ENCODE measurements at places on chromosomes 16 and 17.
A peak's percentile ranks its signal among the peaks of the same experiment; 100 is the strongest.

DNA sequence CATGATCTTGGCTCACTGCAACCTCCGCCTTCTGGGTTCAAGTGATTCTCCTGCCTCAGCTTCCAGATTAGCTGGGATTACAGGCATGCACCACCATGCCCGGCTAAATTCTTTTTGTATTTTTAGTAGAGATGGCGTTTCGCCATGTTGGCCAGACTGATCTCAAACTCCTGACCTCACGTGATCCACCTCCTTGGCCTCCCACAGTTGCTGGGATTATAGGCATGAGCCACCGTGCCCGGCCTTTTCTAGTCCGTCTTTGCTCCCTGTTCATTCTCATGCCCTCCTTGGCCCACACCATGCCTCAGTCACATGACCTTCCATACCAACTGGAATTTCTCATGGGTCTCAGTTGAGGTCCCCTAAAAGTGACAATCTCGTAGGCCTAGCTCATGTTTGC is 86.9 kb downstream of the SNX29 start:
- DNase-seq = no peak

- peak; percentile 76 for DNase-seq
Observed at GRCh38 chr16:49701789-49702494, 154.0 kb downstream of the ZNF423 start.

GRCh38 chr17:1473841-1474240 is 17.8 kb upstream of the CRK start:
- no peak for DNase-seq

DNA sequence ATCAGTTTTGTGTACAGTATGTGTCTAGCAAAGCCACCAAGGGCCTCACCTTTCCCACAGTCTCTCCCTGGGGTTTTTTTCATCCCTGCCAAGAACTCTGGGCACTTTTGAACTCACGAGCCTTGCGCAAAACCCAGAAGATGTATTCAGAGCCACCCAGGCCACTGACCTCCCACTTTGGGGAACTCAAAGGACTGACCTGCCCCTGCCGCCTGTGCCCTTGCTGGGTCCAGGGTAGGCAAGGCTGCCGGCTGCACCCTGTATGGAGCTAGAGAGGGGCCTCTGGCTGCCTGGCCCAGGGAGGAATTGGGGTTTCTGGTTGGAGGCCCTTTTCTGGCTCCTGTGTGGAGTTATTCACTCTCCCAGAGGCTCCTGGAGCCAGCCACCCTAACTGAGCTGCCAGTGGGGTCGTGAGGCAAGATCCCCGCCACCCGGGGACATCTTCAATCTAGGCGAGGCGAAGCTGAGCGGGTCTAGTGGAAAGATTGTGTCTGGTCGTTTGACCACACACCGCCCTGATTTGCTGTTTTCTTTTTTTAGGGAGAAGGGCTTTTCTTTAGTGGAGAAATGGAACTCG is 1.9 kb downstream of the CDK5R1 start:
- no peak for DNase-seq

- no peak for DNase-seq
Observed at GRCh38 chr17:40491486-40491885, 9.9 kb downstream of the TNS4 start.

- DNase-seq = no peak
Observed at GRCh38 chr17:17950806-17951205, 21.4 kb downstream of the TOM1L2 start.

- DNase-seq = no peak
Observed at GRCh38 chr17:2700491-2701141, 10.9 kb downstream of the CLUH start.

GRCh38 chr16:75072239-75072947 is 44.2 kb downstream of the LDHD start:
- no peak for DNase-seq

DNA sequence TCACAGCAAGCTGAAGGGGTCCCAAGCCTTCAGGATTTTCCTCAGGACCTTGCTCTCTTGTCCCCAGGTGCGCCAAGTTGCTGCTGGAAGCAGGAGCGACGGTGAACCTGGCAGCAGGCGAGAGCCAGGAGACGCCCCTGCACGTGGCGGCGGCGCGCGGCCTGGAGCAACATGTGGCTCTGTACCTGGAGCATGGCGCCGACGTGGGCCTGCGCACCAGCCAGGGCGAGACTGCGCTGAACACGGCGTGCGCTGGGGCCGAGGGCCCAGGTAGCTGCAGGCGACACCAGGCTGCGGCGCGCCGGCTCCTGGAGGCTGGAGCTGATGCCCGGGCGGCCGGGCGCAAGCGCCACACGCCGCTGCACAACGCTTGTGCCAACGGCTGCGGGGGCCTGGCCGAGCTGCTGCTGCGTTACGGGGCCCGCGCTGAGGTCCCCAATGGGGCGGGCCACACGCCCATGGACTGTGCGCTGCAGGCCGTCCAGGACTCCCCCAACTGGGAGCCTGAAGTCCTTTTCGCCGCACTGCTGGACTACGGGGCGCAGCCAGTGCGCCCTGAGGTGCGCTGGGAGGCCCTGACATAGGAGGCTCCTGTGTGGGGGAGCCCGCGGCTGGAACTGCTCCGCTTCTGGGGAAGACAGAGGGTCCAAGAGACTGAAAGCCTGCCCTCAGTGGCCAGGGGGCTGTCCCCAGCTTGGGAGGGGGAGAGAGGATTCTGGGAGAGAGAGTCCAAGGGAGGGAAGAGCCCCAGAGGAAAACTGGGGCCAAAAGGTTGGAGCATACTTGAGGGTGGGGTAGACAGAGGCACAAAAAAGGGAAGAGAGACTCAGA is 6.4 kb downstream of the ASB16 start:
- DNase-seq = no peak

DNA sequence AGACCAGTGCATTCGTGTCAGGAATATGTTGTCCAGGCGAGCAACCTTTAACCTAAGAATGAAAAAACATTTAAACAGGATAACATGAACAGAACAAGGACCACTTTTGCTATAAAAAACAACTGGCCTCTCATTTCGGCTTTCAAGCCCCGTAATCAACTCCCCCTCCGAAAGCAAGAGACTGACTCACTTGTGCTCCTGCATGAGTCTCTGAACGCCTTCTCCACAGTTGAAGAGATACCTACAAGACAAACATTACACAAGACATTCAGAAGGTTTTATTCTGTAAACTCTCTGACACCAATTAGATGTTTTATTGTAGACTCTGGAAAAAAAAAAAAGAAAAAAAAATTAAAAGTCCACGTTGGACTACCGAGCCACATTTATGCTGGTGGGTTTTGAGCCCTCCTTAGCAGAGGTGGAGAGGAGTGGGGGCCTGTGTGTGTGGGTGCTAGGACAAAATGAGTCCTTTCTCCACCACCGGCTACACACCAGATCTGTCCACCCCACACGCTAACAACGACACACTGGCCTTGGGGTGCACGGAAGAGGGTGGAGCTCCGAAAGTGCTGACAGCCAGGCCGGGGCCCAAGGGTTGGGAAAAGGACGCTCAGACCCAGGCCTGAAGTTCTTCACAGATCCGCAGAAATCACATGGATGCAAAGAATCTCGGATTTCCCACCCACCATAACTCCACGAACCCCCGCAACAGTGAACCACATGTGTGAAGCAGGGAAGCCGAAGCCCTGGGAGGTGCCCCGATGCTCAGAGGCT is 759 bp downstream of the ELAC2 start:
- DNase-seq = no peak

DNA sequence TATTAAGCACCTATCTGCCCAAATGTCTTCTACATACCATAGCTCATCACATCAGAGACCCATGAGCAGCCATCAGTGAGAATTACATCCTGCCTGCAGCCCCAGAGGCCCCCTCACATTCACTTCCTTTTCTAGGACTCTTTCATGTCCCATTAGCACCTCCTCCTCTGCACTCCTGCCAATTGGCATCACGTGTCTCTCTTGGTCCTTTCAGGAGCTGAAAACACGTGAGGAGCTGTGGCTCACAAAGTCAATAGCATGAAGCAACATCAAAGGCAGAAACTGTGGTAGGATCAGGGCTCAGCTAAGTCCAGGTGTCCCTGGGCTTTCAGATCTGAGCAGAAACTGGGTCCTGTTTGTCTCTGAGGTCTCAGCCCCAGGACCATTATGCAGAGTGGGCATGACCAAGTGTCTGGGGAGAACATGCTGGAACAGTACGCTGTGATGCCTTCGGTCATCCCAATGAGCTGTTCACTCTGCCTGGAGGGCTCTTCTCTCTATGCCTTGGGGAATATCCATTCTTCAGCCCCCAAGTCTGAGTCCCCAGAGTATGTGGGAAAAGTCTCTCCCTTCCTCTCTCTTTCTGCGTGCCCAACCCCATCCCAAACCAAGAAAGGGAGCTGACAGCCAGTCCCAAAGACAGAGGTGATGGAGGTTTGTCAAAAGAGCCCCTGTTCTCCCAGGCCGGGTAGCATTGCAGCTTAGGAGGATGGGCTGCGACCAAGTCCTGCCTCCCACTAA is 457.0 kb upstream of the CDH5 start:
- no peak for DNase-seq

- DNase-seq = no peak
Observed at GRCh38 chr17:7403727-7403976, 245 bp downstream of the TMEM256 start.

- DNase-seq = no peak
Observed at GRCh38 chr17:67090341-67090740, 46.0 kb downstream of the CACNG1 start.

DNA sequence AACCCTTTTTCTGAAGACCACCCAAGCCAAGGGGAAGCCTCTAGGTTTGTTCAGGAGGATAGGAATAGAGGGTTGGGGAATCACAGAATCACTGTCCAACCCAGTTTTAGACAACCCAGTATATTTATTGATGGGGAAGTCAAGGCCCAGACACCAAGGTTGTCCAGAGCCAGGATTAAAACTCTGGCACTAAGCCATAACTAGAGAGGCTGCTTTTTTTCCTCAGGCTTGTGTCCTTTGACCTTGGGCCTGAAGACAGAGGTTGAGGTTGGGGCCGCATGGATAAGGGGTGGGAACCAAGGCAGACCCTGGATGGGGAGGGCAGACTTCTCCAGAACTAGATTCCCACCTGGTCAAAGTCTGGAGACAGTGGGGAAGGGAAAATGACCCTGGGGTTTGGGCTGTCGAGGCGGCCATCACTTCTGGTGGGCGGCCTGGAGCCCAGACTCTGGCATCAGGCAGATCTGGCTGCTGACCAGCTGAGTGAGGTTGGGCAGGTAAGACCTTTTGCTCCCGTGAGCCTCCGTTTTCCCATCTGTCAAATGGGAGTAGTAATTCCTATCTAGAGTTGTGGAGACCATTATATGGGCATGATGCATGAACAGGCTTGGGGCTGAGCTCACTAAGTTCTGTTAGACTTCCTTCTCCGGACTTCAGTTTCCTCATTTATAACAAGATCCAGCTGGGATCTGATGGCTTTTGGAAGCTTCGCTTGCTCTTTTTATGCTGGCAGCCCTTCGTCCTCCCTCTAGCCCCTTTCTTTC is 17.9 kb downstream of the IGFBP4 start:
- DNase-seq = no peak

GRCh38 chr17:66540131-66540781 is 237.8 kb downstream of the PRKCA start:
- peak; percentile 55 for DNase-seq

DNA sequence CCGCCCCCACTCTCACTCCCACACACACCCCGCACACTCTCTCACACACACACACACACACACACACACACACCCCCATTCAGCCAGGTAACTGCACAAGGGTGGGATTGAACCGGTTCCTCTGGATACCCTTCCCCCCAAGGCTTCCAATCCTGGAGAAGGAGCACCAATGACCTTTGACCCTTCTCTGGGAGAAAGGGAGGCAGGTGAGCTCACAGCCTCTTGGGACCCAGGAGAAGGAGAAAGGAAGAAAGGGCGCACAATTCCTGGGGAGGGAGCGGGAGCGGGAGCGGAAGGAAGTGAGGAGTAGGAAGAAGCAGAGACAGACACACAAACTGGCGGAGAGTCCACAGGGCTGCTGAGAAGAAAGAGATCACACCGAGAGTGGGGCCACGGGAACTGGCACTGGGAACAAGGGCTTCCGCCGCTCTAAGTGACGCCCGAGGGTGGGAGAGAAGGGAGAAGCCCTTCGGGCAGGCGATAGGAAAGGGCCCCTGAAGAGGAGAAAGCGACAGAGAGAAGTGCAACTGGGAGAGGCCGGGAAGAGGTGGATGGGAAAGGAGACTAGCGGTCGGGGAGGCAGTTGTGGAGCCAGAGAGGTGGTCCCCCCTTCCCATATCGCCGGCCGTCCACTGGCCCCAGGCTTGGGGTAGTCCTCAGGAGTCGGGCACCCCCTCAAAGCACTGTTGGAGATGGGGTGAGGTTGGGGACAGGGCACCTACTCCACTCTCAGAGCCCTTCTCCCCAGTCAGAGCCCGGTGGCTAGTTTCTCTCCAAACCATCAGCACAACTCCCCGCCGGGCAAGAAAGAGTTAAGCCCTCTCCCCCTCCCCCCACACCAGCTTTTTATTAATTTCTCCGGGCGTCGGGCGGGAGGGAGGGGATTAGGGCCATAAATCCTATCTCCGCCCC is 1.3 kb downstream of the SAMD14 start:
- no peak for DNase-seq

GRCh38 chr17:67884741-67885140 is 59.4 kb downstream of the BPTF start:
- no peak for DNase-seq

DNA sequence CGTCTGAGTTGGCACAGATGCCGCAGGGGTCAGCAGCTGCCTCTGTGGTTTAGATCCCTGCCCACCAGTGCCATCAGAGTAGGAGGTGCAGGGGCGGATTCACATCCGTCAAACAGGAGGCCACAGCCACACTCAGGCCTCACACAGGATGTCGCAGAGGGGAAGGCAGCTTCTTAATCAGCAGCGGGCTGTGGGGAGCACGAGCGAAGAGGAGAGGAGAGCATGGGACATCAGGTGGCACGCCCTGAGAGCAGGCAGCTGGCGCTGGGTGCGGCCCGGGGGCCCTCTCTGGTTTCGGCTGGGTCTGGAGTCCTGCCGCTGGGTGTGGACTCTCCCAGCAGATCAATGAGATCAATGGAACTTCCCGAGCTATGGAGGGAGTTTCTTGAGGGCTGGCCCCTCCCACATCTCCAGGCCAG is 9.6 kb downstream of the LLGL2 start:
- no peak for DNase-seq

DNA sequence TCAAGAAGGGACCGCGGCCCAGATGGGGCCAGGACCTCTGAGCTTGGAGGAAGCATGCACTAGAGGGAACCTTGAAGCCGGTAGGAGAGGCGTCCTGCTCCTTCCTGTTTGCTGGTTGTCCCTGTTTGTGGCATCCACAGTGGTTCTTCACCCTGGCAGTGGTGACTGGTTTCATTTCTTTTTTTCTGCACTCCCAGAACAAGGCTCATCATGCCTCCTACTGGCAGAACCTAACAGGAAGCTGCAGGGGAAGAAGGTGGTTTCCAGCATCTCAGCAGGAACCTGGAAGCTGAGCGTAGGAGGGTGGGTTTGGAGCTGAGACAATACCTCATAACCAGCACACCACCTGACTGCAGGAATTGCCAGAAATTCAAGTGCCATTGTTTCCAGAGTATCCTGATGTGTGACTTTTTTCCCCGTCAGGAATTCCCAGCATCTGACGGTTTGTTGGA is 5.8 kb downstream of the TMEM231 start:
- DNase-seq = no peak

DNA sequence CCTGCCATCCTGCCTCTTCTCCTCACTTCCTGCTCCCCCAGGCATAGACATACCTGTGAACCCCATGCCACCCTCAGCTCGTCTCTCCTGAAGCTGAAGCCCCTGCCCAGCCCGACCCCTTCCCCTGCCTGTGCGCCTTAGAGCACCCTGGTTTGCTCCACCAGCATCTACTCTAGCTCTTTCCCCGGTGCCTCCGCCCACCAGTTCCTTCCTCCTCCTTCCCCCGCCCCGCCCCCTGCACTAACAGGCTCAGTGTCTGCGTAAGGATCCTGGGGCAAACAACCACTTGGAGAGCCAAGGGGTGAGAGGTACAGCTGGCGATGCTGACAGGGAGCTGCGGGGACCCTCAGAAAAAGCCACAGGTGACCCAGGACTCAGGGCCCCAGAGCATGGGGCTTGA is 1.9 kb downstream of the GPR142 start:
- no peak for DNase-seq

- DNase-seq = peak; percentile 29
Observed at GRCh38 chr17:30336369-30337171, 2.7 kb upstream of the TMIGD1 start.

All from neuronal stem cell (in vitro differentiated cells).